ENCODE measurements at places on chromosomes 2 and 18.

GRCh38 chr2:207123335-207123744 is 42.4 kb downstream of the KLF7 start:
- DNase-seq, result no peak

- DNase-seq, result no peak
Observed at GRCh38 chr18:70420146-70420898, 131.5 kb downstream of the SOCS6 start.

DNA sequence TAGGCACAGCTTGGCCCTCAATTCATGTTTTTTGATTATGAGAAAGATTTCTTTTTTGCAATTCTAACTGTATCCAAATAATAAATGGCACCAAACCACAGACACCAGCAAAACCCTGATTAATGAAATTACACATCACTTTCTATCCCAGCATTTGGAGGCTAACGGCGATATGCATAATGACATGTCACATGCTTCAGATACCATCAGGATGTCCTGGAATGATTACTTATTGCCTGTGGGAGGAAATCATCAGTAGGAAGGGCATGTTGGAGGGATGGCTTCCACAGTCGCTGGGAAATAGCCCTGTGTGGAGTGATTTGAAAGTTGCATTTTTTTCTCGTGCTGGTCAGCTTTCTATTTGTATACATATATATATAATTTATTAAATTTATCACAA is 121.7 kb downstream of the CMPK2 start:
- DNase-seq, result no peak

DNA sequence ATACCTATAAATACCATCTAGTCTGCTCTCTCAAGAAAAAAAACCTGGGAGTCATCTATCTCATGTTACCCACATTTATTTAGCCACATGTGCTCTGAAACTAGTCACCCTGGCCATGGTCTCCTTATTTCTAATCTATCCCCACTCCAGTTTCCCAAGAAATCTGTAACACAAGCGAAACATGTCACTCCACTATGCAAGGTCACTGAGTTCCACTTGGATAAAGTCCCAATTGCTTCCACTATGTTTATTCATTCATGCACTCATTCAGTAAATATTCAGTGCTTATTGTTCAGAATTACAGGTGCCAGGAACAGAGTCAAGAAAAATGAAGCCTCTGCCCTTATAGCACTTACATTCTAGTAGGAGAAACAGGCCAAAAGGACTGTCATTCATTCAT is 369.4 kb upstream of the CYRIA start:
- no peak for DNase-seq

DNA sequence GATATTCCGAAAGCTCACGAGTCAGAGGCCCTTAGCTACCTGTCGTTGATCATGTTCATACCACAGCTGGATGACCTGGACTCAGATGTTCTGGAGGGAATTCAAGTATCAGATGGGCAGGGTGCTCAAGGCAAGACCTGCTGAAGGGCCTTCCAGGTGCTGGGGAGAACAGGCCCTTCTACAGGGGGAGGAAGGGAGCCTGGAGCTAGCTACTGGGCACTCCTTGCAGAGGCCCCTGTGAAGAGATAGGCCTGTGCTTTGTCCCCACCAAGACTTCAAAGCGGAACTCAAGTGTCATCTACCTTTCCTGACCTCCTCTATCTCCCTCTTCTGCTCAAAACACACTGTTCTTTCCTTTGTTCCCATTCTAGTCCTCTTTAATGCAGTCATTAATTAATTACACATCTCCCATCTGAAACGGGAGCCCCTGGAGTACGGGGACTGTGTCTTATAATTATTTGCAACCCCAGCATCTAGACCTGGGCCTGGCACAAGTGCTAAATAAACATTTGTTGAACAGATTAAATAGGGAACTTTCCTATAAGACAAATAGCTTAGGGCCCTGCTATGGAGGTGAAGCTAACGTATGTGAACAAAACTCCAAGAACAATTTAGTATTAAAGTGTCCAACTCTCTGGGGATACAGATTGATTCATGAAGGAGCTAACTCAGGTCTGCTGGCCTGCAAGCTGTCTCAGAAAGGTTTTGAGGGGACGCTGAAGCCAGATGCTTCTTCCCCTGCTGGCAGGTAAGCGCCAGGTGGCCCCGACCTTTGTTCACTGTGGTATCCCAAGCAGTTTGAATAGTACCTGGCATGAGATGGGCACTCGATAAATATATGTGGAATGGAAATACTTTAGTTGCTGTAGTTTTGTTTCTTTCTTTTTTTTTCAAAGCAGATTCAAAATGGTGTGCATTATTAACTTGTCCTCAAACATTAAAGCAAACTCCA is 22.0 kb downstream of the RHOB start:
- no peak for DNase-seq

DNA sequence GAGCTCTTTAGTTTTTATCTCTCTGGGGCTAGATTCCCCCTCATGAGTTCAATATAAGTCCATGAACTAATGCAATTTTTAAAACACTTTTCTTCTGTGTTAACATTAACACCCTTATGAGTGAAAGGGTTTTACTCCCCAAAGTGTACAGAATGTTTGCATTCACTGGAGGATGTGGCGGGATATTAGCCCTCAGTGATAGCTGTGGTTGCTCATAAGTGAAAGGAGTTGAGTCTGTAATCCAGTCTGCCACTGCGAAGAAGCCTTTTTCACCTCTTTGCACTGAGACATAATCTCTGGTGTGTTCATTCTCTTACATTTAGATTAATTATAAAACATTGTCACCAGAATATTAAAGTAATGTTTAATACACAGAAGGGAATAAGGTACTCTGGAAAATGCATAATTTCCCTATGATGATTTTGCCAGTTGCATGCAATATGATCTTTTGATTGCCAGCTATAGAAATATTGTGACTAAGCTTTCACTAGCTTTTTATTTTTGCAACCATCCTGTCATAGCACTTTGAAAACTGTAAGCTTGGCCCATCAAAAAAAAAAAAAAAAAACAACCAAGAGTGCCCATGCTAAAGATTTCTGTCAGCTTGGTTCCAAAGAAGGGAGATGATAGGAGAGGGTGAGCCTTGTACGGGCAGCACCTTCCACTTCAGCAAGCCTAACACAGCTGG is 113.2 kb downstream of the BCL11A start:
- DNase-seq, result no peak

DNA sequence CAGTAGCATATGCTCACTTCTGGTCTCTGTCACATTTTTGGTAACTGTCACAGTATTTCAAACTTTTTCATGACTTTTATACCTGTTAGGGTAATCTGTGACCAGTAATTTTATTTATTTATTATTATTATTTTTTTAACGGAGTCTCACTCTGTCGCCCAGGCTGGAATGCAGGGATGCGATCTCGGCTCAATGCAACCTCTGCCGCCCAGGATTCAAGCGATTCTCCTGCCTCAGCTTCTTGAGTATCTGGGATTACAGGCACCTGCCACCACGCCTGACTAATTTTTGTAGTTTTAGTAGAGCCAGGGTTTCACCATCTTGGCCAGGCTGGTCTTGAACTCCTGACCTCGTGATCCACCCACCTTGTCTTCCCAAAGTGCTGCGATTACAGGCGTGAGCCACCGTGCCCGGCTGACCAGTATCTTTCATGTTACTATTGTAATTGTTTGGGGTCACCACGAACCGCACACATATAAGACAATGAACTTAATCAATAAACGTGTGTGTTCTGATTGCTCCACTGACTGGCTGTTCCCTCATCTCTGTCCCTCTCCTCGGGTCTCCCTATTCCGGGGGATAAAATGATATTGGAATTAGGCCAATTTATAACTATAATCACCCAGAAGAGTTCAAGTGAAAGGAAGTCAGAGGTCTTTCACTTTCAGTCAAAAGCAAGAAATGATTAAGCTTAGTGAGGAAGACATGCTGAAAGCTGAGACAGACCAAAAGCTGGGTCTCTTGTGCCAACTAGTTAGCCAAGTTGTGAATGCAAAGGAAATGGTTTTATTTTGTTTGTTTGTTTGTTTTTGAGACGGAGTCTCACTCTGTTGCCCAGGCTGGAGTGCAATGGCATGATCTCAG is 22.9 kb downstream of the TGIF1 start:
- no peak for DNase-seq

DNA sequence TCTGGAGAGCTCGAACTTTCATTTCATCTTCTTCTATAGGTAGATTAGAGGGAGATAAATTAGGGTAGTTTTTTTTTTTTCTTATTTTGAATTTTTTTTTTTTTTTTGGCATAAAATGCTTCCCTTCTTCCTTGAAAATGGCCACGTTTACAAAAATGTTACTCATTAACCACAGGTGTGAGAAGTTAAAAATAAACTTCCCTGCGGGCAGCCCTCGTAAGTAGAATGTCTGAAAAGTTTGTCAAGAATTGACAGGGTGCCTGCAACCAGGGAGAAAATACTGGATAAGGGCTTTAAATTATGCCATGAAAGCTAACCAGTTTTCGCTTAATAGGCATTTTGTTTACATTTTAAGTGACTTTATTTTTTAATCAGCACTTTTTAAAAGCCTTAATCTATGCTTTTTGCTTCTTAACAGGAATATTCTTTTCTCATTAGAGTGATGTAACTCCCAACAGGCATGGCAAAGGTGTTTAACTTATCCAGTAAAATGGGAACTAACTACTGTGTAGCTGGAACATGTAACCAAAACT is 4.2 kb upstream of the FN1 start:
- DNase-seq, result no peak

All from erythroblast (primary cell).